HT-29 (cell line): ENCODE measurements at places on chromosomes 16 and 17. TPM values are rescaled to one million over a fixed set of nuclear protein-coding genes. Genes with fewer than 3 reads are reported as not detected.

DNA sequence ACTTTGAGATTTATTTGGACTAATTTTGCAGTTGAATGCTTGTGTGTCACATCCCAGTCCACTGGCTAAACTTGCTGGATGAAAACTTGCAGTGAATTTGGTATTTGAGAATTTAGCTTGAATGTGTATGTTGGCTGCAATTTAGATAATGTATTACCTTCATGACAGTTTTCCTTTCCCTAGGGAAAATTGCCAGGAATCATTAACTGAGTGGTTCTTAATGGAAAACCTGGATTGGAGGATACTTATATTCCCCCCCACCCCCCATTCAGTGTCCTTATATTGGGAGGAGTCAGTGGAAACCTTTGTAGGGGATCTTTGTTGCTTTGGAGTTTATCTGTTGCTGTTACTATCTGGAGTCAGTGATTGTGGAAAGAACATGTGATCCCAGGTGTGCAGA is 67.6 kb downstream of the KPNA2 start:
- no peak for DNase-seq

- no peak for DNase-seq
These were observed 45.2 kb upstream of the DHX40 start for GRCh38 chr17:59520251-59520650.

TNFRSF17 gene
- total RNA-seq, result not detected in 2 replicates

DNA sequence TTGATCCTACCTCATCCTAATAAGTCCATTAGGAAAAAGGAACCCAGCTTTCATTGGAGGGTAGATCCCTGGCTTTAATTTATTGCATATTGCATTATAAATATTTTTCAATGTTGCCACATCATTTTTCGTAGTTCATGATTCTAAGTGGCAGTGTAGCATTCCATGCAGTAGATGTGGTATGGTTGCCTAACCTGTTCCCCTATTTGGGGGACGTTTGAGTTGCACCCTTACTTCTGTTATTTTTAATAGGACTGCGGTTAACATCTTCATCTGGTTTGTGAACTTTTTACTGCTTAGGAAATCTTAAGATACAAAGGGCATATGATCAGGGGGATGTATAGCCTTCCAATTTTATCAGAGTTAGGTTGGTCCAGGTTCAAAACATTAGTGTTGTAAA is 5.4 kb downstream of the SCPEP1 start:
- no peak for DNase-seq

GRCh38 chr16:56841233-56841632 is 23.8 kb upstream of the SLC12A3 start:
- DNase-seq, result no peak

FBXL16 gene
- 0.29 and 1.5 TPM in 2 replicates for total RNA-seq

DNA sequence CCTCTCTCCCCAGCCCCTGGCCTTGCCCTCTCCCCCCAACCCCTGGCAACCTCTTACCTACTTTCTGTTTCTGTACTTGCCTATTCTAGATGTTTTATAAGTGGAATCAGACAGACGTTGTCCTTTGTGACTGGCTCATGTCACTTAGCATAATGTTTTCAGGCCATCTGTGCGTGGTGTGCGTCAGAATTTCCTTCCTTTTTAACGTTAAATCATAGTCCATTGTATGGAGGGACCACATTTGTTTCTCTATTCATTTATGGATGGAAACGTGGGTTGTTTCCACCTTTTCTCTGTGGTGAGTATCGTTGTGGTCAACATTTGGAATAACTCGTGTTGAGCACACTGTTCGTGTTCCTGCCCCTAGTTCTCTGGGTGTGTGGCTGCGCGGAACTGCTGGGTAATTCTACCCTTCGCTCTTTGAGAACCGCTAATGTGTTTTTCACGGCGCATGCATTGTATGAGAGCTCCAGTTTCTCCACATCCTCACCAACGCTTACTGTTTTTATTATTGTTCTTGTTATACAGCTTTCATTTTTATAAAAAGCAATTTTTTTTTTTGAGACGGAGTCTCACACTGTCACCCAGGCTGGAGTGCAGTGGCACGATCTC is 26.3 kb downstream of the ACTG1 start:
- DNase-seq, result no peak

KIAA0753 gene
- 7.4 and 8.5 TPM in 2 replicates for total RNA-seq

- DNase-seq, result no peak
These were observed 17.4 kb upstream of the INPP5K start for GRCh38 chr17:1533661-1534325.
